ENCODE measurements at places on chromosomes 6 and 20.

- no peak for DNase-seq
Observed at GRCh38 chr6:144655376-144655775, 370.2 kb downstream of the UTRN start.

- no peak for DNase-seq
Observed at GRCh38 chr6:99495466-99495865, 19.8 kb downstream of the USP45 start.

DNA sequence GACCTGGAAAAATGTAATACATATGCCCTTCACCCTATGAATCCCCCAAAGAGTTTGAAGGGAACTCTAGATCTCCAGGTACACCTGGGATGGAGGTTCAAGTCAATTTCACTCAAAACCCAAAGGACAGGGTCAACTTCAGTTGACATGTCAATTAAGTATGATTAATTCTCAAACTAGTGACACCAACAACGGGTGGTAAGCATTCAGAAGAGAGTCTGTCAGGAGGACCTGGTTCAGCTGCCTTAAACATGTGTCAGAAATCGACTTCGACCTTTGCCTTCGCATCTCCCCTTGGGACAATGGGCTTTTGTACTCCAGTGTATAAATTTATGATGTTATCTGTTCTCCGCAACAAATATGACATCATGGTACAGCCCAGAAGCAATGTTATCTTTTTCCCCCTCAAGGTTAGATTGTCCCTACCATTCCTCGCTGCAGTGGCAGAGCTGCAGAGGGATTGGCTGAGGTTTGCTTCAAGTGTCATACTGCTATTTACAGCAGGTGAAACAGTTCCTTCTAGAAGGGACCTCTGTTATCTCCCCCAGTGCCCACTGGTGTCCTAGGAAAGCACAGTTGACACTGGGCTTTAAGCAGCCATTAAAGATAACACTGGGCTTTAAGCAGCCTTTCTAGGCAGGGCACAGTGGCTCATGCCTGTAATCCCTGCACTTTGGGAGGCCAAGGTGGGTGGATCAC, 94.7 kb upstream of the SNX9 start:
- DNase-seq, result no peak

- DNase-seq, result no peak
Observed at GRCh38 chr6:18536591-18537055, 149.5 kb downstream of the RNF144B start.

DNA sequence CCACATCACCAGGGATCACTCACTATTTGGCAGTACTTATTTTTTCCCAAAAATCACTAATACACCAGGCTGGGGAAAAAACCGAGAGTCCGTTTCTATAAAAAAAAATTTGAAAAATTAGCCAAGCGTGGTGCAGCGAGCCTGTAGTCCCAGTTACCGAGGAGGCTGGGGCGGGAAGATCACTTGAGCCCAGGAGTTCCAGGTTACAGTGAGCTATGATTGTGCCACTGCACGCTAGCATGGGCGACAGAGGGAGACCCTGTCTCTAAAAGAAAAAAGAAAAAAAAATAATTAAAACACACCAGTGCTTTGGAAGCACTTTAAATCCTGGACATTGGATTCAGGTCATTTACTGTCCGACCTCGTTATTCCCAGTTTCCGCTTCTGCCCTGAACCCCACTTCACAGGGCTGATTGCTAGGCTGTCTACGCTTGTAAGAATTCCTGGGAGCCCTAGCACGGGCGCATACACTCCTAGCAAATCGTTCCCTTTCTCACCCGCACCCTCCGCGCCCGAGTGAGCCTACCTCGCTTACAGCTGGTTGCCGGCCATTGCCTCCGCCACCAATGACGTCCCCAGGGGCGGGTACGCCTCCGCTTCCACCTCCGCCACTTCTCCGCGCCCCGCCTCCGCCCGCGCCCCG, at the start of gene TPMT:
TSS of gene TPMT (minus strand) at position 571 of the 643 bp plus-strand sequence. CDS start 5,950 bp downstream, outside the sequence.
- no peak for DNase-seq

GRCh38 chr20:43774754-43775153, 48.0 kb upstream of the GTSF1L start:
- no peak for DNase-seq

- no peak for DNase-seq
Observed at GRCh38 chr6:80967609-80968008, 784.9 kb downstream of the TENT5A start.

DNA sequence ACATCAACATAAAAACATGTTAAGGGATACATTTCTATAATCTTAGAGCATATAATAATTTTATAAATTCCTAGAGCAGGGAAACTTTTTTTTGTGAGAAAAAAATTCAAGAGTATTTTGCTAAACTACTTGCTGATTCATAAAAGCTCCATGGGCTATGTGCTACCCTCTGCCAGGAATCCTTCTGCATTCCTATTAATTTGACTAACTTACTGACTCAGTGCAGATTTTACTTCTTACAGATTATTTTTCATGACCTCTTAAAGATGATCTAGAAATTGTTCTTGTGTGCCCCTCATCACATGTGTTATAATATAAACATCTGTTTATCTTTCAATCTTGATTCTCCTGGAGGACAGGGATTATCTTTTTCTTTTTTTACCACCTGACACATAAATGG, 5.7 kb downstream of the VTA1 start:
- DNase-seq, result no peak

Data from stimulated activated effector memory CD8-positive, alpha-beta T cell treated with anti-CD3 and anti-CD28 coated beads, Interleukin-12 subunit alpha, Interleukin-12 subunit beta, amount 100 ng/mL, for 72 hours (primary cell).